ENCODE measurements at places on chromosomes 16 and 17.

DNA sequence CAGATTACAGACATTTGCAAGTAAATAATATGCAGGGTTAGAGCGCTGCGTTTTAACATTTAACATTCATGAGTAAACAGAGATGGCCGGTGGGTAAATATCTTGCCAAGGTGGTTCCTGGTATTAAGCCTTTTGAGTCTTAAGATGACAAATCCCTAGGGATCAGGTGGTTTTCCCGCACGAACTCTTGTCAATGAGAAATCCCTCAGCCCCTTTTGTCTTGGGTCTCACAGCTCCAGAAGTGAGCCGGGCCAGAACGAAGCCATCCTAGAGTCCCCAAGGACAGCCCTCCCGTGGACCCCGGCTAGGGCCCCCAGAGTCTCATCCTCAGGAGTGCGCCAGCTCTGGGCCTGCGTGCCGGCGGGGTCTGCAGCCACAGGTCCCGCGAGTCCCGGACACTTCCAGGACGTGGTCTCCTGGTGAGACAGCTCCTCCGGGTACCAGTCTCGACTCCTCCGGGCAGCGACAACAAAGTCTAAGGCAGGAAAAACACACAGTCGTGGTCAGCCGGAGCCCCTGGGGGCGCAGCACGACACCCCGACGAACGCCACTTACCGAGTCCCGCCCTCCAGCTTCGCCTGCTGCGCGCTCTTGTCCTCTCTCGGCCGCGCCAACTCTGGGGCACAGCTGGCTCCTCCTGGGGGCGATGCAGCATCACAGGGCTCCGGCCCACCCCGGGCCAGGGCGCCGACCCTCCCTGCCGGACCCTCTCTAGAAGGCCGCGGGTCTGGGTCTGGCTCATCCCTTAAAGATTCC is 13.3 kb downstream of the MIS12 start:
- no peak for DNase-seq

DNA sequence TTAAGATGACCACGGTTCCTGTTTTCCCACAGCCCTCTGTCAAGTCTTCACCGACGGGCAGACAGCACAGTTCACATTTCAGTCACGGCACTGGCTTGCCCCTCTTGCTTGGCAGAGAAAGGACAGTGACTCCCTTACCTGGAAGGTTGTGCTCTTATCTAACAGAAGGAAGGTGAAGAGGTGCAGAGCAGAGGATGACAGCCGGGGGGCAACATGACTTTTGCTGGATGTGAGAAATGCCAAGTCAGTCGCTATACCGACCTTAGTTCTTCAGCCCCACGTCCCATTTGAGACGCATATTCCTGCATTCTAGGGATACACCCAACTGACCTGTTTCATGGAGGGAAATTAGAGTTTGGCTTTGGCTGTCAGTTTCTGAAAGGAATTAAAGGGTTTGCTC is 492.3 kb downstream of the NPIPA7 start:
- no peak for DNase-seq

- no peak for DNase-seq
These were observed 77.2 kb upstream of the MON1B start for GRCh38 chr16:77113835-77114234.

DNA sequence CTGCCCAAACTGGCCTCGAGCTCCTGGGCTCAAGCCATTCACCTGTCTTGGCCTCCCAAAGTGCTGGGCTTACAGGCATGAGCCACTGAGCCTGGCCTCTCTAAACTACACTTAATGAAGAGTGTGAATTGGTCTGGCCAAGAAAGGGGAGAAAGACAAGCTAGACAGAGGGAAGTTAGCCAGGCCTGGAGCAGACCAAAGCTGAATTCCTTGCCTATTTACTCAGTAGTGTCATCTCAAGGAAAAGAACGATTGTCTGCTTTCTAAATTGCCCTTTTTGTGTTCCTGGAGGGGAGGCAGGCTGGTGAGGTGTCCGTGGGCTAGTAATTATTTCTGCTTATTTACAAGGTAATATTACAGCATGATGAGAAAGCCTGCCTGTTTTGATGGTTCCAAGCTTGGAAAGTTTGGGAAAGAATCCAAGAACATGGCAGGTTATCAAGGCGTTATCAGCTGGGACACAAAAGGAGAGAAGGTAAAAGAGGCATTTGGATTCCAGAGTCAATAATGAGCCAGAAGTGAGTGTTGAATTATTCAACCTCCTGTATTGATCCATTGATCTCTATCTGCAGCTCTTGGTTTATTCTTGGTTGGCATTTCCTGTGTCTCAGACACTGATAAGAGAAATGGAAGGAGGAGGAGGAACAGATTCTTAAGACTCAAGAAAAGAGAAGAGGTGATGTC is 6.3 kb upstream of the CBFB start:
- no peak for DNase-seq

- DNase-seq = no peak
These were observed 206.9 kb downstream of the WWOX start for GRCh38 chr16:78306361-78306760.

GRCh38 chr17:75979705-75980187 is 706 bp downstream of the TEN1 start:
- peak; percentile 78 for DNase-seq

- DNase-seq = no peak
These were observed 39.2 kb downstream of the ITGAM start for GRCh38 chr16:31298958-31299357.

DNA sequence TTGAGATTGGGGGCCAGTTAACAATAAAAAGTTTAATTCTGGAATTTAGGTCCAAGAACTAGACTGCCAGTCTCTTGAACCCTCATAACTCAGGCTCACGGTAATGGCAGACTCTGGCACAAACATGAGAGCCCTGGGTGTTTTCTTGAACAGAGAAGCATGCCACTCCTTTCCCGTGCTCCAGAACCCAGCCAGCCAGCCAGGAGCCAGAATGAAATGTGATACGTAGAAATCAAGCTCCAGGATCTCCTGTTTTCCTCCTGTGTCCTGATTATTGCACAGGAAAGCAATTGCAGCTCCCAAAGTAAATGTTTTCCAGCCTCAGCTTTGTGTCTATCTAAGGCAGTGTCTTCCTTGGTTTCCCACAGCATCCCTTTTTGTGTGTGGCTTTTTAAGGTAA is 46.2 kb upstream of the NOL11 start:
- DNase-seq = no peak

DNA sequence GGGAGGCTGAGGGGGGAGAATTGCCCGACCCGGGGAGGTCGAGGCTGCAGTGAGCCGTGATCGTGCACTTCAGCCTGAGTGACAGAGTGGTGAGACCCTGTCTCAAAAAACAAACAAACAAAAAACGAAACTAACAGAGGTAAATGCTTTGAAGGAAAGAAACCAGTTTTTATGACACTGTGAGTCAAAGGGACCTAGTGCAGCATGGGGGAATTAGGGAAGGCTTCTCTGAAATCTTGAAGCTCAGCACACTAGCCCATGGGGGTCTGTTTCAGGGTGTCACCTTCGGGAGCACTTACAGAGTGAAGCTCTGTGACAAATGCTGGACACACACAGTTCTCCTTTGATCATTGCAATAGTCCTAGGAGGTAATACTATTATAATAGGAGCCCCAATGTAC is 16.6 kb downstream of the ITPRIPL2 start:
- DNase-seq = no peak

DNA sequence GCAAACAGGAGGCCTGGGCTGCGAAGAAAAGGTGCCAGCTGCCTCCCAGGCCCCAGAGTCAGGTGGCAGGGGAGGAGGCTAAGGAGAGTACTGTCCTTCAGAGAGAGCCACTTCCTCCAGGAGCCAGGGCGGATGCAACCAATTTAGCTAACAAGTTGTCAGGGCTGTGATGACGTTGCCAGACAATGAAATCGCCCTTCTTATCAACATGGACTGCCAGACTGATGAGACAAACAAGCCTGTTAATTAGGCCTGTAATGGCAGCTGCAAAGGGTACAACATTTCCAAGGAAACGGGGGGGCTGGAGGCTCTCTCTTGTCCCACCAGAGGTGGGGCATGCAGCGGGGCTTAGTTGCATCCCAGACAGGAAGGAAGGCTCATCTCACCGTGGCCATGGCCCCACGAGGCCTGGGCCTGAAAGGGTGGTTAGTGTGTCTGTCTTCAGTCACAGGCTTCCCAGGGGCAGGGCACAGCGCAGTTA is 111.8 kb downstream of the SDK2 start:
- no peak for DNase-seq

DNA sequence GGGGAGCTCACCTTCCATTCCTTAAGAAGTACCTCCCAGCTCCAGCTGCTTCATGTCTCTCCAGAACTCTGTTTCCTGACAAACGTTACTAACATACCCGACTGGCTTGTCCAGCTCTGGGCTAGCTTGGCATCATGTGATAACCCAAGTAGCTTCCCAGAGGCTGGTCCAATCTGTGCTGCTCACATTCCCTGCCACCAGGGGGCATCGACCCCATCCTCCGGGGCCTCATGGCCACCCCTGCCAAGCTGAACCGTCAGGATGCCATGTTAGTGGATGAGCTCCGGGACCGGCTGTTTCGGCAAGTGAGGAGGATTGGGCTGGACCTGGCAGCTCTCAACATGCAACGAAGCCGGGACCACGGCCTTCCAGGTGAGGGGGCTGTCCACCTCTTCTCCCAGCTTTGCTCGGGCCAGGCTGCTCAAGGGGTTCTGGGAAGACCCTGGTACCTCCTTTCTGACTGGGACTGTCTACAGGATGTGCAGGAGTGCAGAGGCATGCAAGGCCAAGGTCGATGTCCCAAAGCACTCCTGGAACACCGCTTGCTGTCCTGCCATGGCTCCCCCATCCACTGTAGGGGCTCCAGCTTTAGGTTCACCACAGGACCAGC is 7.6 kb downstream of the EPX start:
- peak; percentile 60 for DNase-seq

DNA sequence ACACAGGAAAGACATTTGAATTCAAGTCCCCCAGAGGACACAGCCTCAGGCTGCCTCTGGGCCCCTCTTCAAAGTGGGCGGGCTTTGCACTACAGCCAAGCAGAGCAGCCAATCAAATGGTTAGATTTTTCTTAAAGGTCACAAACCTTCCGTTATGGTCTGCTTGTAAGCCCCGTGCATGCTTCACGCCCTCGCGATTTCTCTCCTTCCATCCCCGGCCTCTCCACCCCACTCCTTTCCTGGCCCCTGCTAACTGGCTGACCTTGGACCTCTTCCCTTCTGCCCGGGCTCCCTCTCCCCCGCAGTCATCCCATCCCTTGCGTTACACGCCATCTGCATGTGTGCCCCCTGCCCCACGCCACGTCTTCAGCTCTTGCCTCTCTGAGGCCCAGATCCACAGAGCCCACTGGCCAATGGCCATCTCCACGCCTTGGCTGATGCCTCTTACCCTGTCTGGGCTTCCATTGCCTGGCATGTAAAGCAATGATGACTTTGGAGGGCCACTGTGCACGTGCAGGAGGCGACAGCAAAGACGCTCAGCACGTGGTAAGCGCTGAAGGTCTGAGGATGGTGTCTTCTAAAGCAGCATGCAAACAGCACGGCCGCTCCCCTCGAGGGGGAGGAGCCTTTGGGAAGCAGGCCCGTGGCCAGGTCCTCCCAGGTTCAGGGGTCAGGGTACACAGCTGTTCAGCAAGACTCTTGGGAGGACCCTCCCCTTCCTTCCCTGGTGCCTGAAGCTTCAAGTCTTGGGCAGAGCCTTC is 86.8 kb downstream of the ZDHHC7 start:
- DNase-seq = no peak

DNA sequence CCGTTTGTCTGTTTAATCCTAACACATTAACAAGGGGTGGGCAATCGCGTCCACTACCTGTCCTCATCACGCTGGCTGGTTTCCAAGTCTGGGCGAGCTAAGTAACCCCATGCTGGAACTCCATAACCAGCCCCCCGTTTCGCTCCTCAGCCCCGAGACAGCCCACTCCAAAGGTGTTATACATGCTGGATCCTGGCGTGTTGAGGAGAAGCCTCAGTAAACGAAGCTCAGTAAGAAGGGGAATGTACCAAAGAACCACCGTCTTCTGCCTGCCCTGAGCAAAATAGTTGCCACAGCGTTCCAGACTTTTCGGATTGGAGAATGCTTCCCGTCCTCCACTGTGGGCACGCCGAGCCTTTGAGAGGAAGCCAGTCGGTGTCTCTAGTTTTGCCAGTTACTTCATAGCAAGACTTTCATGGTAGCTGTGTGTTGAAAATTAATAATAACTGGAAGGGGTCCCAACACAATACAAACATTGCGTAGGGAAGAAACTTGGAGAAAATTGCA is 16.1 kb upstream of the C17orf78 start:
- DNase-seq = no peak

GRCh38 chr16:56363181-56363716 is 62.1 kb downstream of the AMFR start:
- no peak for DNase-seq

DNA sequence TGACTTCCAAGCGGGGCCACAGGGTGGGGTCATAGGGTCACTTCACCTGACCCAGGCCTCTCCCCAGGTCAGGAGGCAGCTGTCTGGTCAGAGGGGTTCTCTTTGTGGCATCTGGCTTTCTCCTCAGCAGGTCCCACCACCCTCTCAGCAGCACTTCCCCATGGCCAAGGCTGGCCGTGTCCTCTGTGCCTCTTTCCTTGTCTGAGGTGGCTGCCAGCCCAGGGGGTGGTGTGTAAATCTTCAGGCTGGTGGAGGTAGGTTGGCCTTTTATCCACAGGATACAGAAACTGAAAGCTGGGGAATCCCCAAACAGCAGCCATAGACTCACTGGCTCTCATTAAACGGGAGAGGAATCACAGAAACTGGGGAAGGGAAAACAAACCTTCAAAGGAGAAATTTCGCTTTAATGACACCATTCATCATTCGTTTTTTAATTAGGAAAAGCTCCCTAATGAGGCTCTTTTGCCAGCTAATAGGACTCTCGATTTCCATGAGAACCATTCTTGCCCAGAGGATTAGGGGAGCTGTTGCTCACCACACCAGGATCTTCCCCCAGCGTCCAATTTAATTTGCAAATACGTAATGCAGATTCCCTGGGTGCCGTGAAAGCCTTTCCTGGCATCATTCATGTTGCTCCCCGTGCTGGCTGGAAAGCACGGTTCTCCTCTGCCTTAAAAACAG is 18.0 kb downstream of the C17orf75 start:
- no peak for DNase-seq

GRCh38 chr17:82228278-82228841 is 482 bp upstream of the SLC16A3 start:
- peak; percentile 46 for DNase-seq

- DNase-seq = no peak
These were observed 30.1 kb upstream of the CPNE2 start for GRCh38 chr16:57062329-57062728.

DNA sequence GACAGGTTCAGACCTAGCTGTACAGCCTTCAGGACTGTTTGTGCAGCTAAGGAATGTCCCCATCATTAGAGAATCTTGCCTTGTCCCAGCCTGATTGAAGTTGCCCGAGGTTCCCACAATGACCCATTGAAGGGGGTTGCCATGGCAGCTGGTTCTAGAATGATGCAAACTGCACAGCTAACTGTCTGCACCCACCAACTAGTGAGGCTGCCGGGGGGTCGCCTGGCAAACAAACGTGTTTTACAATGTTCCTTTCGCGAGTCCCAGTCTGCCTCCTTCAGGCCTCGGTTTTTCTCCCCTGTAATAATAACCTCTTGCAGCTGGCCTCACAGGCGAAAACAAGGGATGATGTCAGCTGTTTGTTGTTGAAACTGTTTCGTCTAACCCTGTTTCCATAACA is 5.5 kb downstream of the C16orf96 start:
- DNase-seq = no peak

- no peak for DNase-seq
These were observed 608 bp downstream of the AXIN2 start for GRCh38 chr17:65560628-65561451.

Measured in erythroblast (primary cell).